ENCODE measurements at places on chromosomes 7 and 10. TPM values are rescaled to one million over a fixed set of nuclear protein-coding genes. Genes with fewer than 3 reads are reported as not detected.

- no peak for DNase-seq
Observed at GRCh38 chr7:131124867-131125266, 202.8 kb upstream of the MKLN1 start.

The DENND10 gene
- 19.1 TPM for total RNA-seq

DNA sequence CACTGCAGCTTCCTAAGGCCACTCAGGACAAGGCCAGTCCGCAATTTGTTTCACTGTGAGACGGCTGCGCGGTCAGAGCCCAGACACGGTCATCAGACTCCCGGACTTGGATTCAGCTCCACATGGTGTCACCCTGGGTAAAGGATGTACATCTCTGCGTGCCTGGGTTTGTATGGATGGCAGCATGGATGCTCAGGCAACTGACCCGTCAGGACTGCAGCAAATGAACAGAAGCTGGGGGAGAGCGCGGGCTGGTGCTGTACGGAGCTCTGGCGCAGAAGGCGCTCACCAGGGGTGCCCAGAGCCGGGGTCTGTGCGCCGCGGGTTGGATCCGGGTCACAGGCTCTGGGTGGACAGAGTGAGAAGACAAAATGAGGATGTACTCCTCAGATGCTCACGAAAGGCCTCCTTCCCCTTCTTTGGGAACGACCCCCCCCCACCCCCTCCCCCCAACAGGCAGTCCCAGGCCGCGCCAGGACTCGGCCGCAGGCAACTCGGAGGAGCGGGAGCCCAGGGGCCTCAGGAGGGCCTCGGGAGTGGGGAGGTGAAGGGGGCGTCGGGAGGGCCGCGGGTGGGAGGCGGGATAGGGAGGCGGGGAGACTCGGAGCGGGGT, 92.4 kb downstream of the CXCL12 start:
- no peak for DNase-seq

GRCh38 chr7:95684037-95684436, 87.7 kb upstream of the PDK4 start:
- DNase-seq = no peak

DNA sequence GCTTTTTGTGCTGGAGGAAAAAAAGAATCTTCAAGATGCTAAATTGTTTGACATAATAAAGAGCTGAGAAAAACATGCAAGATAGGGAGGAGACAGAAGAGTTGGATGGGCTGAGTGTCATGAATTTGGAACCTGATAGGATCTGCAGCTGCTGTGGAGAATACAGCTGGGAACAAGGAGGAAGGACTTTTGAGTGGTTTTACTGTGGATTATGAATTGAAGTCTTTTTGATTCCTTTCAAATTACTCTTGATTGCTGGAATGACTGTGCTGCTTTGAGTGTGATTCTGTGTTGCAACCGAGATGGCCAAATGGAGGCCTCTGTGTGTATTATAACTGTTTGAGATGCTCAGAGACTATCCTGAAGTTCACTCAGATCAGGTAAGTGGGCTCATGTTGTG, 4.0 kb downstream of the EFCAB10 start:
- DNase-seq = no peak

The TES gene
- total RNA-seq = 18.5 TPM

DNA sequence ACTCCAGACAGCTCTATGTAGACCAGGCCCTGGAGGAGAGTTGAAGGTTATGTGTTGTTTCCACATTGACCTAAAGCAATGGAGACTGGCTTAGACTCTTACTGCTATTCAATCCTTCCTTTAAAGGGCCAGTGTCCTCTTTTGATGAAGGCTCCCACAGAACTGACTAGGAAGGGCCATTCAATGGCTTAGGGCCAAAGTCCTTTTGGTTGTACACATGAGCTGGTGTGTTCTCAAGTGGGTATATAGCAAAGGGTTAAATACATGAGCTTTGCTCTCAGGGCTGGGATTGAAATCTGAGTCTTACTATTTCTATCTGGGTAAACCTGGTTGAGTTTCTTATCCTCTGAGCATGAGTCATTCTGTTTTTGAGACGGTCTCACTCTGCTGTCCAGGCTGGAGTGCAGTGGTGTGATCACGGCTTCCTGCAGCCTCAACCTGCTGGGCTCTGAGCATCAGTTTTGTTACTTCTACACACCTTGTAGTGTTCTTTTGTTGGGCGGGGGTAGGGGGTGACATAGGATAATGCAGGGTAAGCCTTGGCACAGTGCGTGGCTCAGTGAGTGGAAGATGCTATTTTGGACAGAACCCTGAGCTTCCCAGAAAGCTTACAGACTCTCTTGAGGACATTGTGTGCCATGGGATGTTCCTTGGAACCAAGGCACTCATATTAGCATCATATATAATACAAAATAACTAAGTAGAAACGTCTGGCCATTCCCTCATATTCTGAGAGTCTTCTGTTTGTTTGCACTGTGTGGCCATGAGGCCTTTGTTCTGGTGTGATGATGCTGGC, 90.1 kb downstream of the ABCC2 start:
- peak; percentile 25 for DNase-seq

The NKX2-3 gene
- total RNA-seq = not detected

The NDUFB8 gene
- total RNA-seq = 138 TPM

The MMD2 gene
- not detected for total RNA-seq

The DRGX gene
- not detected for total RNA-seq

- no peak for DNase-seq
Observed at GRCh38 chr10:5666841-5667630, 641 bp upstream of the ASB13 start.

DNA sequence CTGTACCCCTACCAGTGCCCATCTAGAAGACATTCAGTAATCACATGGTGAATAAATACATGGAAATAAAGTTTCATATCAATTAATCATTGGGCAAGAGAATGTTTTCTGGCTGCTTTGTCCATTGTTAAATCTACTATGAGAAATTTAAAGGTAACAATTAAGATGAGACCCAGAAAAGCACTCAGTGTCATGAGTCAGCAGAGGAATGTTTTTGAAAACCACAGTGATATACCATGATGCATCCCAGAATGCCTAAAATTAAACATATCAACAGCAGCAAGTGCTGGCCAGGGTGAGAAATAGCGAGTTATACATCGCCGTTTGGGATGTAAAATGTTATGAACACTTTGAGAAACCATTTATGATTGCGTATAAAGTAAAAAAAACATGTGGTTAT, 825.3 kb upstream of the C7orf33 start:
- no peak for DNase-seq

- DNase-seq = no peak
Observed at GRCh38 chr7:343227-343822, 53.4 kb downstream of the FOXL3 start.

GRCh38 chr7:40646717-40647116, 511.9 kb downstream of the SUGCT start:
- DNase-seq = no peak

DNA sequence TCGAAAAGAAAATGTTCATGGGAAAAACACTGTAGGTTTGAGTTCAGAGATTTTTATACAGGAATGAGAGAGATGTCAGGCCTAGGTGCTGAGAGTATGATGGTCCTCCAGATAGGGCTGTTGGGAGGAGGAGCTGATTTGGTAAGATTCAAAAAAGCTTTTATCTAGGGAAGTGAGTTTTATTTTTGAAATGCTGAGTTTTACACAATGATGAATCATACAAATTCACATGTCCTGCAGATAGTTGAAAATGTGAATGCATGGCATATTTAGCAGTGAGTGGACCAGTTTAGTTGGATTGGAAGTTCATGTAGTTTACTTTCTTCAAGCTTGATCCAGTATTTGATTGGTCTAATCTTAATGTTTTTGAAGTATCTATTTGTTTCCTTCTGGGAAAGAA, 154.8 kb downstream of the LRRC4 start:
- DNase-seq = no peak
